NCI-H69 (cell line): ENCODE measurements at places on chromosomes 7 and 10.

DNA sequence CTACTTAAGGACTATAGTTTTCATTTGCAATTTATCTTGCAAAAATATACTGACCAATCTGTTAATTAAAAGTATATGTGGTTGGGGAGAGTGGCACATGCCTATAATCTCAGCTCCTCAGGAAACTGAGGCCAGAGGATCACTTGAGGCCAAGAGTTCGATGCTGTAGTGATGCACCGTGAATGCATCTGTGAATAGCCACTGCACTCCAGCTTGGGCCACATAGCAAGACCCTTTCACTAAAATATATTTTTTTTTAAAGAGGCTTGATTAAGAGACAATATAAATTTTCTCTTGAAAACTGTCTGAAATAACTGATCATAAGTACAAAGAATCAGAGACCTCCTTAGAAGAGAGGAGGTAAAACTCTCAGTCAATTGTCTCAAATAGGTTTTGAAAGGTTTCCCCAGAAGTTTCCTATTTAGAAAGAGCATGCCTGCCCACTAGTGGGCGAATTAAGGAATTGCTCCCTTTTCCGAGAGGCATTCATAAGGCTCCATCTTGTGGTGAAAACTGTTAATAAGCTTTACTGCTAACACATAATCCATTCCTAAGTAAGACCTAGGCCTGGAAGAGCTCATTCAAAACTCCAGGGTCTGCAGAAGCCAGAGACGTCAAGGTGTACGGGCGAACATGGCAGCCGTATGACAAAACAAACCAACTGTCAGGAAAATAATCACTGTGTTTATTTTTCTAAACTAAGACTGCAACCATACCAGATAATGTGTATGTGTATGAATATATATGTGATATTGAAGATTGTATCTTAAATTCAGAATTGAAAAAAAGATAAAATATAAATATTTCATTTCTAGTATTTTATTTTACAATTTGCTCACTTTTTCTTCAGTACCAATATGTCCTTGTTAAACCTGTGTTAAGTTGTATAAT, 6.8 kb upstream of the TAS2R40 start:
- DNase-seq: peak; percentile 84

GRCh38 chr10:114487815-114488536, 83.7 kb upstream of the AFAP1L2 start:
- DNase-seq: no peak

- DNase-seq: no peak
Observed at GRCh38 chr10:7027237-7027912, 383.5 kb downstream of the SFMBT2 start.

GRCh38 chr7:99833289-99833877, 5.6 kb downstream of the CYP3A43 start:
- DNase-seq: no peak

DNA sequence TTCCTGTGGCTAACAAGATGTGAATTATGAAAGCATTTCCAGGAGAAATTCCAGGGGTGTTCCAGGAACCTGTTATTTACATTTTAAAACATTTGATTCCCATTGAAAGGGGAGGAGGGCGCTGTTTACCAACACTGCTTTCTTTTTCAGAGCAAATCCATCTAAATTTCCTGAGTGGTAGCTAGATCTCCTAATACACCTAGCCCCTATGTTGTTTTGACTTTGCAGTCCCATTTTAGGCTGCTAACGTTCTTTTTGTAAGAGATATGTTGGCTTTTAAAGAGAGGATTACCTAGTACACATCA, 130.8 kb downstream of the TCF7L2 start:
- DNase-seq: no peak

DNA sequence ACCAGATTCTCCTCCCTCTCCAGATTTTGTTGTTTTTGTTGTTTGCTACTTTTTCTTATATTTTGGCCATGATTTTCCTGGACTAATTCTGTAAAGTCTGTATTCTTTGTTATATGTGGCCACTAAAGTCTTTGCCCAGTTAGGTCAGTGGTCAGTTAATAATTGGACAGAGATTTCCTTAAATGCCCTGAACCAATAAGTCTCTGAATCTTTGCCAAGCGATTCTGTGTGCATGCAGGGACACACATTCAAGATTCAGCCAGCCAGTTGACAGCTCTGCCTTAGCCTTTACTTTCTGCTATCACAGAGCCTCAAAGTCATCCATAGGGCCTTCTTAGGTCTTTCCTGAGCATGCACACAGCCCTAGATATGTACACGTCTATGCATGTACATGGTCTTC, 11.0 kb upstream of the COL17A1 start:
- no peak for DNase-seq

GRCh38 chr7:96169439-96169838, 152.5 kb downstream of the SLC25A13 start:
- no peak for DNase-seq

DNA sequence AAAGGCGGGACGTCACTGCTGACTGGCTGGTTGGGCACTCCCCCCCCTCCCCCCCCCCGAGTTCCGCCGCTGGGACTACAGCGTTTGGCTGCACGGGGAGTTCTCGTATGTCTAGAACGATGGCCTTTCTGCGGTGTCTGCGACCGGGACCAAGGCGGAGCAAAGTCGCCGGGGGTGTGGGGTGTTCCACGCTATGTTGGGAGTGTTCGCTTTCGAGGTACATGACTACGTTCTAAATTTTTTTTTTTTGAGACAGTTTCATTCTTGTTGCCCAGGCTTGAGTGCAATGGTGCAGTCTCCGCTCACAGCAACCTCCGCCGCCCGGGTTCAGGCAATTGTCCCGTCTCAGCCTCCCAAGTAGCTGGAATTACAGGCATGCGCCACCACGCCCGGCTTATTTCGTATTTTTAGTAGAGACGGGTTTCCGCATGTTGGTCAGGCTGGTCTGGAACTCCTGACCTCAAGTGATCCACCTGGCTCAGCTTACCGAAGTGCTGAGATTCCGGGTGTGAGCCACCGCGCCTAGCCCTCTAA, 573 bp upstream of the IDI1 start:
- no peak for DNase-seq
